Sigmoid colon (tissue), 7 donors: ENCODE measurements at places on chromosomes 12 and 14. TPM values are rescaled to one million over a fixed set of nuclear protein-coding genes. Genes with fewer than 3 reads are reported as not detected.

DNA sequence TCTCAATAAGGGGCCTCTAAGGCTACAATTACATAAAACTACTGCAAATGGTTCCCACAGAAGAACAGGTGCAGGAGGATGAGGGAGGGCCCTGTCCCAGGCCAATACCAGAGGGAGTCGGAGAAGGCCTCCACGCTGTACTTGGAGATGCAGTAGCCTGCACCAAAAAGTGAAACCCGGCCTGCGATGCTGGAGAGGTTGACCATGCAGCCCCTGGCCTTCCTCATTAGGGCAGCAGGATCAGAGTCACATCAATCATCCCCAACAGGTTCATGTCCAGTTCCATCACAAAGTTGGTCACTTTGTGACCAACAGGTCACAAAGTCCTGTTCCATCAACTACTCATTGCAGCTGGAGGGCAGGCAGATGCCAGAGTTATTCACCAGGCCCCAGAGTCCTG is 23.0 kb downstream of the ZBTB39 start:
- no peak for DNase-seq

GRCh38 chr12:72072592-72073212 is 134.1 kb downstream of the TPH2 start:
- DNase-seq: no peak

DNA sequence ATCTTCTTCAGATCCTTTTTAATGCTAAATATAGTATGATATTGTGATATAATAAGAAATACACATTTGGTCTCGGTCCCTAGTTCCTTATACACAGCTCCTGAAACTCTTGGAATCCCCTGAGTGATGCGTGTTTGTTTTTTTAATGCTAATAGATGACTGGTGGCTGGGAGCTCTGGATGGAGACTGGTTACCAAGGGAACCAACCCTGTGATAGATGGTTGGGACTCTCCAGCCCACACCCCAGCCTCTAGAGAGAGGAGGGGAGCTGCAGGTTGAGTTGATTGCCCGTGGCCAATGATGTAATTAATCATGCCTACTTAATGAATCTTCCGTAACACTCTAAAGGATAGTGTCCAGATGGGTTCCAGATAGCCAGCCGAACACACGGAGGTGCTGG is 140.6 kb downstream of the FBXL14 start:
- no peak for DNase-seq

GRCh38 chr12:38507839-38508238 is 191.3 kb downstream of the ALG10B start:
- no peak for DNase-seq

BHLHE41 gene
- 3.9 TPM for total RNA-seq
